ENCODE measurements at places on chromosomes 2 and 18. TPM values are rescaled to one million over a fixed set of nuclear protein-coding genes. Genes with fewer than 3 reads are reported as not detected.

Gene IFIH1
- 15.8 TPM for total RNA-seq

DNA sequence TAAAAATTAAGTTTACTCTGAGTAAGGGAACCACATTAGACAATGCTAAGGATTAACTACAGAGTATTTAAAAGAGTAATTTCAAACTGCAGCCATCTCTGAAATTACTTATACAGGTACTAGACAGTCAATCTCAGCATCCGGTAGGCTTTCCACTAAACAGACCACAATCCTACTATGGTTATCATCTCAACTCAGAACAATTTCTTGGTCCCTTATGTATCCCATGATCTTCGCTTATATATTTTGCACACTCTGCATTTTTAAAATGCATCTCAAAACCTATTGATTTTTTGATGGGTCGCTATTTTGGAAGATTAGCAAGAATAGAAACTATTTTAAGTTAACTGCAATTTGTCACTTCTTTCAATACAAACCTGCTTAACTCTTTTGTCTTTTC, 1.4 kb downstream of the PPP4R1 start:
- DNase-seq = no peak

DNA sequence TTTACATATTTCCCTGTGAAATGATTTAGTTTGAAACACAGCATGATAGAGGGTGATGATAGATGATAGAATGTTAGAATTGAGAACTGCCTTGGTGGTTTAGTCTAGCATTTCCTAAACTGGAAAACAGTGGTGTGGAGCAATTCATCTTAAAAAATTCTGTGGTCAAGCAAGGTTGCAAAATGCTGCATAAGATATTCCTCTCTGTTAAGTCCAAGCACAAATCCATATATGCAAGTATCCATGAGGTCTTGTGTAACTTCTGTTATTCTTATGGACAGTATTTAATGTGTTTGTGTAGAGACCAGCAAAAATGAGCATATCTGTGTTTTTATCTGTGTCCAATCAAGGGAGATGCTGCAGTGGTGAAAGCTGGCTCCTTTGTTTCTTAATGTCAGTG, 30.0 kb downstream of the CPS1 start:
- no peak for DNase-seq

Gene AQP12B
- total RNA-seq = not detected

GRCh38 chr2:192025637-192026036, 169.1 kb downstream of the TMEFF2 start:
- no peak for DNase-seq

DNA sequence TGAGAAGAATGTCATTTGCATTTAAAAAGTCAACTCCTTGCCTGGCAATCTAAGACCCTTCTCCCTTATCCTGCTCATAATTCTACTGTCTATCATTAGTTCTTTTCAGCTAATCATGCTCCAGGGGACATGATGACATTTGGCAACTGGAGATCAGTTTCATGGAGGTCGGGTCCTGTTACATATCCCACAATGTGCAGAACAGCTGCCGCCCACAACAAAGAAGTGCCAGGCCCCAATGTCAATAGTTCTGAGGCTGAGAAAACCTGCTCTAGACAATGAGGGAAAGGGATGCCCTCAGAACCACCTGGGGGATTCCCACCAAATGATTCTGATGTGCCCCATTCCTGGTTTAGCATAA, 53.4 kb upstream of the IL1RL1 start:
- no peak for DNase-seq

Data from lower leg skin (tissue), 4 donors.